GM23338 (cell line): ENCODE measurements at places on chromosomes 13 and 19.

DNA sequence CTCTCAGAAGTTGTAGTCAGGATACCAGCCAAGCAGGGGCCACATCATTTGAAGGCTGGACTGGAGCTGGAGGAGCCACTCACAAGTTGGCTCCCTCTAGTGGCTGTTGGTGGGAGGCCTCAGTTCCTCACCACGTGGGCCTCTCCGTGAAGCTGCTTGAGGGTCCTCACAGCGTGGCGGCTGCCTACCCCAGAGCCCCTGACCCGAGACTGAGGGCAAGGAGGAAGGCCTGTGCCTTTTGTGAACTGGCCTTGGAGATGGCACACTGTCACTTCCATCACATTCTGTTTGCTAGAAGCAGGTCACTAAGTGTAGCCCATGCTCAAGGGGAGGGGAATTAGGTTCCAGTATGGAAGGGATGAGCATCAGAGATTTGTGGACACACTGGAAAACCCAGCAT lies 14.6 kb downstream of the GNA11 start:
- DNase-seq: peak; percentile 92

DNA sequence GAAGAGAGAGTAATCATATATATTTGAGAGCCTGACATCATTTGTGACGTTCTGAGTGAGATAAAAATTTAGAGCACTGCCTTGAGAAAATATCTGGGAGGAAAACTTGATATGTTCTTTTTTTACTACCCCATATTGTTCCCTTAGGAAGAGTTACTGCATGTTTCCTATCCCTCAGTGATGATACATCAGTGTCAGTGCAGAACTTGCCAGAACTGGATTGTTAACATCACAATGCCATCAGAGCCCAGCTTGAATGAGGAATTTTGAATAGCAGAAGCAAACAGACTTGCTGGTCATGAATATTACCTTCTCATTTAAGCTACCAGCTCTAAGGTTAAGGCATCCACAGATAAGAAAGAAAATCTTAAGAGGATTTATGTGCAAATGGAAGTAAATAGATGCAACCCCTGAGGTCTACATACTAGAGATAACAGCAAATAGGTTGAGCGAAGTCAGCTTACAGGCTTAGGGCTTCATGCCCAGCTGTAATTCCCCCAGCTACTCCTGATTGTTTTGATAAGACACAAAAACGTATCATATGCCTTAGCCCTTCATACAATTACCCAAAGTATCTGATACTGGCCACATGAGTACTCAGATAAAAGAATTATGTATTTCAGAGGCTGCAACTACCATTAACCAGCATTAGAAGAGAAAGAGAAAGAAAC lies 313.7 kb upstream of the ATXN8OS start:
- DNase-seq: peak; percentile 44

DNA sequence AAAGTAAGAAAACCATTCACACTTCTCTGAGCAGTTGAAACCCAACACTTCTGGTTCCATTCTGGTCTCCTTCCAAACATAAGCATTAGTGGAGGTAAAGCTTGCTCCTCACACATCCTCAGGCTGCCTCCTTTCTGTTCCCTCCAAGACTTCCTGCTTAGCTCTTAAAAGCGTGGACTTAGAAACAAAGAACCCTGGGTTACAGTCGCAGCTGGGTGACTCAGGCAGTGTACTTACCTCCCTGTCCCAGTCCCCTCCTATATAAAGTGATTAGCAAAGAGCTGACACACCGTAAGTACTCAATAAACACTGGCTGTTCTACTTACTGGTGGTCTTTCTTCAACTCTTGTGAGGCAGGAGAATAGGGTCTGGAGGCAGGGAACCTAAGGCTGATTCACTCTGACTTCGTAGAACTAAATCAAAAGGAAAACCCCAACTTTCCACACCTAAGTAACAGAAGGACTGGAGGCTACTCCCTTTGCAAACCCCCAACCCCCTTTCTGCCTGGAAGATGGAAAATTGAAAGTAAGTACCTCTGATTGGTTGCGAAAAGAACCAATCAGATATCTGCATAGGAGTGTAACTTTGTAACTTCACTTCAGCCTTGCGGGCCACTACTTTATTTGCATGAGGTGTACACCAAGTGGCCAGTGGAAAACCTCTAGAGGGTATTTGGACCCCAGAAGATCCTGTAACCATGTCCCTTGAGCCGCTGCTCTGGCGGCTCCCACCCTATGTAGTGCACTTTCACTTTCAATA lies 165.4 kb downstream of the SUCLA2 start:
- no peak for DNase-seq

DNA sequence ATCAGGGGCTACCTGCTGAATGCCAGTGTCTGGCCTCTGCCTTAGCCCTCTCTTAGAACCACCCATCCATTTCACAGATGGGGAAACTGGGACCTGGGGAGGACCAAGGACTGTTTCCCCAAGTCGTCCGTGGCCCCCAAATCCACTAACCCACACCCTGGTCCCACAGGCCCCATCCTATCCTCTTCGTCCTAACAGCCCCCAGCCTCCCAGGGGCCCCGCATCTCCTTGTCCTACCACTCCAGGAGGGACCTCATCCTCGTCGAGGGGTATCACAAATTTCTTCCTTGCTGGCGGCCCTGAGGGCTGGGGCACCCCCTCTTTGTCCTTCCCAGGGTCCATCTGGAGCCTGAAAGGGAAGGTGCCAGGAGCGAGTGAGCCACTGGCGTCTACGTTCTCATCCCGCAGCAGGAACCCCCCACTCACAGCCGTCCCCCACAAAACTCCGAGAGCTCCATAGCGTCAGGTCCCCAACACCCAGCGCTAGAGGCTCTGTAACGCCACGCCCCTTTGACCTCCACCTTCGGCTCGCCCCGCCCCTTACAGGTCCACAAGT lies 606 bp downstream of the ERCC1 start:
- no peak for DNase-seq

- no peak for DNase-seq
Observed at GRCh38 chr13:112521073-112521685, 66.8 kb downstream of the TUBGCP3 start.

DNA sequence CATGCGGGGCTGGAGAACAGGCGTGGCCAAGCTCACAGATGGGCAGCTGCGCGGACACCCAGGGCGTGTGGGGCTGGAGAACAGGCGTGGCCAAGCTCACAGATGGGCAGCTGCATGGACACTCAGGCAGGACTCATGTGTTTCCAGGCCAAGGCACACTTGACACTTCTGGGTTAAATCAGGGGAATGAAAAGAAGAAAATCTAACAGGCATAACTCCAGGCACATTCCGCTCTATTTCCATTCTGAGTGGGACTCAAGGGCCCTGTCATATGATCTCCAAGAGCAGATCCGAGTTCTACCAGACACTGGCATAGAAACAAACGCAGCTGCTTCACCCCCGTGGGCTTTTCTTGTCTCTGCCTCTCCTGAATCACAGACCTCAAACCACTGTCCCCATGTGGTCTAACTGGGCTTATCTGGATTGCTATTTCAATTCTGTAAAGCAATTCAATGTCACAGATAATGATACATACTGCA lies 17.4 kb upstream of the C13orf46 start:
- no peak for DNase-seq

- DNase-seq: no peak
Observed at GRCh38 chr19:39684267-39684666, 20.0 kb upstream of the LGALS14 start.

- no peak for DNase-seq
Observed at GRCh38 chr13:40271931-40272775, 394.3 kb downstream of the FOXO1 start.

- DNase-seq: no peak
Observed at GRCh38 chr13:19967621-19968020, 9.1 kb downstream of the ZMYM2 start.
